ENCODE measurements at places on chromosomes 11 and 22. TPM values are rescaled to one million over a fixed set of nuclear protein-coding genes. Genes with fewer than 3 reads are reported as not detected.

The NCF4 gene
- 11.2 TPM for total RNA-seq

The ZNF202 gene
- total RNA-seq: 7.5 TPM

The HSCB gene
- total RNA-seq: 12.8 TPM

The TMEM151A gene
- 0.18 TPM for total RNA-seq

The ANGPTL5 gene
- total RNA-seq: 0.12 TPM

The CDC42EP1 gene
- 64.1 TPM for total RNA-seq

GRCh38 chr11:5384335-5384734 is 723 bp downstream of the OR51M1 start:
- DNase-seq: no peak

DNA sequence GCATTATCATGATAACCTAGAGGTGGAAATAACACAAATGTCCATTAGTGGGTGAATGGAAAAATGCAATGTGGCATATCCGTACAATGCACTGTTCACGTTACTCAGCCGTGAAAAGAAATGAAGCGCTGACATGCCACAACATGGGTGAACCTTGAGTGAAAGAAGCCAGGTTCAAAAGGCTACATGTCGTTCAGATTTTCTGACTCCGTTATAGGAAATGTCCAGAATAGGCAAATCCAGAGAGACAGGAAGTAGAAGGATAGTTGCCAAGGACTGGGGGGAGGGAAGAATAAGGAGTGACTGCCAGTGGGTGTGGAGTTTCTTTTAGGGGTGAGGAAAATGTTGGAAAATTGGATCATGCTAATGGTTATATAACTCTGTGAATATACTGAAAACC is 133.8 kb downstream of the ATXN10 start:
- DNase-seq: no peak

DNA sequence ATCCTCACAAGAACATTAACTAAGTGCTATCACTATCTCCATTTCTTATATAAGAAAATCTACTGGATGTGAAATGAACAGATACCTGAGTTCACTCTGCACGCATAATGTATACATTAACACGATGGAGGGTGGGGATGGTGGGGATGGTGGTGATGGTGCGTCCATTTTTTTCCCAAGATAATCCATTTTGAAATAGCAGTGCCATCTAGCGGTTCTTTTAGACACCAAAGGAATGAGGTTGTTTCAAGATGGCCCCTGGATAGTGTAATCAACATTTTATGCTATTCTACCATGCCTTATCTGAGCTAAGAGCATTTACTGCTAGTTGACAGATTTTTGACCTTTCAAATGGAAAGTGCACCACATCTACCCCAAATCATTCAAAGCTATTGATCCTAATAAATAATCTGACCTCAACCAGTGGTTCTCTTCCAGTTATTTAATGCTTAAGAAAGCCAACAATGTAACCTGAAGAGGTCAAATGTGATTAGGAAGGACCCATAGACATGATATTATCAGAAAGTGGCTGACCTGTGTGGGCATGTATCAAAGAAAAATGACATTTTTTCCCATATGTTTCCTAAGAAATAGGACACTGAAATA is 714.7 kb upstream of the TENM4 start:
- DNase-seq: no peak

GRCh38 chr11:117725048-117725734 is 71.8 kb downstream of the DSCAML1 start:
- DNase-seq: no peak

DNA sequence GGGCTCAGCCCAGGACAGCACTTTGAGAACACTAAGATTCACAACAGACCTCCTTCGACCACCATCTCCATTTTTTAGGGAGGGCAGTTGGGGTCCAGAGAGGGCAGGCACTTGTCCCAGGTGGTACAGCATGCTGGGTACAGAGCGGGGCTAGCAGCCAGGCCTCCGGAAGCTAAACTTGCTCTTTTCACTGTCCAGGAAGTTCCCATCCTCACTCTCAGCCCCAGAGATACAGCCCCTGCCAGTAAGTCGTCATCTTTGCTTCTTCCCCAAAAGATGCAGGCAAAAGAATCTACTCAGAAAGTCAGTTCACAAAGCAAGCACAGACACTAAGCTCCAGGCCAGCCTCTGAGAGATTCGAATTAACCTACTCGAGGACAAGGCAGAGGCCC is 6.7 kb upstream of the RAB3IL1 start:
- no peak for DNase-seq

GRCh38 chr11:61569701-61570100 is 11.2 kb downstream of the SYT7 start:
- no peak for DNase-seq

- DNase-seq: peak; percentile 38
These were observed 115.3 kb downstream of the TRIM29 start for GRCh38 chr11:120022617-120023016.

DNA sequence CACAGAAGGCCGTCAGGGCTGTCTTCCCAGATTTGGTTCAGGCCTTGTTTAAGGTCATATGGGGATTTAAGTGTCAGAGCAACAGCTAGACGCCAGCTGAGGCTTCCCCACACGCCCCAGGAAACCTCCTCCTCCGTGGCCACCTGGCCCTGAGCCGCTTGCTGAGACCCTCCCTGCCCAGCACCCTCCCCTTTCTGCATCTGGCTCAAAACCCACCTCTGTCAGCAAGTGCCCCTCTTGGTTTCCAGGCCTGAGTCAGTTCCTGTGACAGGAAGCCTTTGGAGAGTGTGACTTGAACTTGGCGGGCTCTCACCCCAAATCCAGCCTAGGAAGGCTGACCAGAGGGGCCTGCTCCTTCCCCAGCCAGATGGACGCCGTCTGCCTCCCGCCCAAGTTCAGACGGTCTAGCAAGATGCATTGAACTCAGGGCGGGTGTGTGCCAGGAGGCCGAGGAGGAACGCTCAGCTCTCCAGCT is 561 bp downstream of the FXYD2 start:
- no peak for DNase-seq

GRCh38 chr11:31657091-31657490 is 147.5 kb downstream of the ELP4 start:
- no peak for DNase-seq

- DNase-seq: no peak
These were observed 32.2 kb upstream of the GRIA4 start for GRCh38 chr11:105577641-105578040.

DNA sequence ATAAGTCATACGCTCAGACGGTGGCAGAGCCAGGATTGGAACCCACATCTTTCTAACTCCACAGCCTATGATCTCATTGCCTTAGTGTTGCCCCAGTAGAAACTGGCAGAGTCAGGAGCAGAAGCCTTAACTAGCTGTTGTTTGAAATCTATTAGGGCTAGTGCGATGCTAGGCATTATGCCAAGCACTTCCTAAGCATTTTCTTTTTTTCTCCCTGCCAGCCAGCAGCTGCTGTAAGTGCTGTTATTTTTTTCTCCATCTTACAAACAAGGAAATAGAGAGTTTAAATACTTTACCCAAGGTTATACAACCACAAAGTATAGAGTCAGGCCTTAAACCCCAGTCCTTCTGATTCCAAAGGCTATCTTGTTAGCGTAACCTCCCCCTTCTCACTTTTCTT is 161.0 kb upstream of the SORL1-AS1 start:
- DNase-seq: no peak

- no peak for DNase-seq
These were observed 1941.0 kb upstream of the RAG2 start for GRCh38 chr11:38538866-38539680.
